B cell (primary cell): ENCODE measurements at places on chromosomes 16 and 17. TPM values are rescaled to one million over a fixed set of nuclear protein-coding genes. Genes with fewer than 3 reads are reported as not detected.

The TBC1D3H gene
- total RNA-seq: not detected in 2 replicates

The CCL8 gene
- not detected in 2 replicates for total RNA-seq

The CCT6B gene
- total RNA-seq: 2.6 and 2.8 TPM in 2 replicates

The CES3 gene
- total RNA-seq: 0.32 and 0.42 TPM in 2 replicates

The CLEC16A gene
- 79.5 and 82.3 TPM in 2 replicates for total RNA-seq

The RUNDC3A gene
- not detected in 2 replicates for total RNA-seq

The CDH1 gene
- 1.7 and 2.0 TPM in 2 replicates for total RNA-seq

The PLXDC1 gene
- not detected in 2 replicates for total RNA-seq

The ACSM5 gene
- not detected in 2 replicates for total RNA-seq

The KRT32 gene
- not detected in 2 replicates for total RNA-seq

The GAS2L2 gene
- 0.17 TPM in 1 of 2 replicates, not detected in the other for total RNA-seq

The ZNF646 gene
- 45.9 and 51.7 TPM in 2 replicates for total RNA-seq
